ENCODE measurements at places on chromosomes 3 and 15. TPM values are rescaled to one million over a fixed set of nuclear protein-coding genes. Genes with fewer than 3 reads are reported as not detected.

Gene C2CD4B
- total RNA-seq = 2.5 TPM

Gene VWA5B2
- total RNA-seq = 0.32 TPM

Gene ALS2CL
- total RNA-seq = 3.3 TPM

Gene IL20RB
- total RNA-seq = 0.75 TPM

Gene PP2D1
- not detected for total RNA-seq

Gene MST1
- 1.7 TPM for total RNA-seq

Gene ANKUB1
- not detected for total RNA-seq

Gene WNT7A
- total RNA-seq = not detected

Gene TICRR
- under 0.01 TPM for total RNA-seq

Gene GP5
- total RNA-seq = not detected

Gene LRRC49
- 5.6 TPM for total RNA-seq

GRCh38 chr15:78938658-78939488 lies 6.0 kb downstream of the CTSH start:
- no peak for DNase-seq

- DNase-seq = no peak
These were observed 8.4 kb downstream of the ARMC8 start for GRCh38 chr3:138195481-138195880.

DNA sequence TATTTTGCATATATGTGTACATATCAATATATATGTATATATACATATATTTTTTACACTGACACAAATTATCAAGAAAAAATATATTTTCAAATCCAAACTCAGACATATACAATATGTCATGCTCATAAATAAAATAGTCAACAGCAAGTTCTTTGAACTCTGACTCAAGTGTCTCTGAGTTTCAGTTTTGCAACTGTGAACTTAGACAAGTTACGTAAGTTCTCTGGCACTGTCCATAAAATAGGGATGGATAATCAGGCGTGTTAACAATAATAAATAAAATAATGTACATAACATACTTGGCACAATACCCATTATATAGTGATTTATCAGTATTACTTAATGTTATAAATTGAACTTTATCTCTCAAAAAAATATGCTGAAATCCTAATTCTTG lies 12.1 kb upstream of the XRN1 start:
- DNase-seq = no peak

- no peak for DNase-seq
These were observed 40.6 kb upstream of the TMEM108 start for GRCh38 chr3:132997404-132998185.

DNA sequence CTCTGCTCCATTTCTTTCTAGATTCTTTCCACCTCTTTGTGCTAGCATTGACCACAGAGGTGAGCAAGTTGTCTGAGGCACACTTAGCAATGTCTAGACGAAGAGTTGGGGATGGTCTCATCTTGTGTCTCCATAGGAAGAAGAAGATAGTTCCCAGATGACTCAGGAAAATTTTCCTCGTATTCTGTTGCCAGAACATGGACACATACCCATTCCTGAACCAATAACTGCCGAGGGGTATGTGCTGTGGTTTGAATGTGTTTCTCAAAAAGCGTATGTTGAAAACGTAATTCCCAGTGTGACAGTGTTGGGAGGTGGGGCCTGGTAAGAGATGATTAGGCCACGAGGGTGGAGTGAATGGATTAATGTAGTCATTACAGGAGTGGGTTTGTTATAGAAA lies 107.5 kb upstream of the GALNT15 start:
- no peak for DNase-seq

- DNase-seq = no peak
These were observed 13.1 kb downstream of the SLC7A14 start for GRCh38 chr3:170572665-170573253.

DNA sequence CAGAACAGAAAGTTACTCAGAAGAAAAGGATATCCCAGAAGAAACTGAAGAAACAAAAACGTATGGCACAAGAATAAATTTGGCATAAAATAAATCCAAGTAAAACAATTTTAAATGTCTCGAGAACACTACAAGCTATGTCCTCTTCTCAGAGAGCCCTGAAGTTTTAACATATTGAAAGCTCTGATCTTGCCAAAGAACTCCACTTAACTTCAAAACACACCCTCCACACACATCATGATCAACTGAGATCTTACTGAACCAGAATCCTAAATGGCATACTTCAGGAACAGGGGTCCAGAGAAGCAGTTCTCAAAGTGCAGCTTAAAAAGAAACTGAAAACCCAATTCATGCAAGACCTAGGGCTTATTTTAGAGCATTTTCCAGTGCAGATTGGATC lies 194.3 kb downstream of the MAGI1 start:
- no peak for DNase-seq

- DNase-seq = no peak
These were observed 777.7 kb downstream of the GBE1 start for GRCh38 chr3:80983753-80984152.

- DNase-seq = peak; percentile 83
These were observed 30.4 kb upstream of the TRPM1 start for GRCh38 chr15:31131853-31132375.

GRCh38 chr3:25695731-25696420 lies 31.2 kb upstream of the TOP2B start:
- DNase-seq = no peak

DNA sequence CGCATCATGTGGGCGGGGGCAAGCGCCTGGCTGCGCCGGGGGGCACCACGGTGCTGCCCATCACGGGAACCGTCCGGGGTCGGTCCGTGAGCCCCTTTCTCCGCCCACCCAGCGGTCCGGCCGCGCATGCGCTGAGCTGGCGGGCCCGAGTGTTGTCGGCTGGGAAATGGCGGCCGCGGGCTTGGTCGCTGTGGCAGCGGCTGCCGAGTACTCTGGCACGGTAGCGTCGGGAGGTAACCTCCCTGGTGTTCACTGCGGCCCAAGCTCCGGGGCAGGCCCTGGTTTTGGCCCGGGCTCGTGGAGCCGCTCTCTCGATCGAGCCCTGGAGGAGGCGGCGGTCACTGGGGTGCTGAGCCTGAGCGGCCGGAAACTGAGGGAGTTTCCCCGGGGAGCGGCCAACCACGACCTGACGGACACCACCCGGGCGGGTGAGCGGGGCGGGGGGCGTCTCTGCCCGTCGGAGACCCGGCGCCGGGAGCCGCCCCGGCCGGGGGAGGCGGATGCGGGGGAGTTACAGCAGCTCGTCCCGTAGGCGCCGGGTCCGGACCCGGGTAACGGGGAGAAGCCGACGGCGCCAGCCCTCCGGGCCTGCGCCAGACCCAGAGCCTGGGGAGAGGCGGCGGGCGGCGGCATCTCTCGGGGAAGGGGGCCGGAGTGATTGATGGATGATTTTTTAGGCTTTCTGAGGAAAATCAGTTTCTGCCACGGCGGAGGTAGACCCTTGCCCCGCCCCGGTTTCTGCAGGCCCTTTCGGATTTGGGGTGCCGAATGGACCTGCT lies at the start of gene LRCH3:
Gene LRCH3 (plus strand): TSS at position 142 of the 779 bp plus-strand sequence. CDS start 25 bp downstream, at position 167.
- peak; percentile 93 for DNase-seq

DNA sequence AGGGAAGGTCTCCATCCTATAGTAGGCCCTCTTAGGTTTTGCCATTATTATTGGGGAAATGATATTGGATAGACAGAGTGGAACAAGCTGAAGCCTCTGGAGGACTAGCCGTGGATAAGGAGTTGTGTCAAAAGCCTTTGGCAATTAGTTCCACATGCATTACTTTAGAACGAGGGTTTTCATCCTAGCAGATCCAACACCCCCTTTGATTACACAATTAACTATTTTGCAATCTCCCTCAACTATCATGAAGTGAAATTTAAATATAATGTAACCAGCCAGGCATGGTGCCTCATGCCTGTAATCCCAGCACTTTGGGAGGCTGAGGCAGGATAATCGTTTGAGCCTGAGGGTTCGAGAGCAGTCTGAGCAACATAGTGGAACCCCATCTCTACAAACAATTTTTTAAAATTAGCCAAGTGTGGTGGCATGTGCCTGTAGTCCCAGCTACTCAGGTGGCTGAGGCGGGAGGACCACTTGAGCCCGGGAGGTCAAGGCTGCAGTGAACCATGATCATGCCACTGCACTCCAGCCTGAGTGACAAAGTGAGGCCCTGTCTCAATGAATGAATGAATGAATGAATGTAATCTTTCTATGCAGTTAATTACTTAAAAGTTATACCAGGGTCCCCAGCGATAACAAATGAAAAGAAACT lies 56.8 kb downstream of the PXYLP1 start:
- no peak for DNase-seq

DNA sequence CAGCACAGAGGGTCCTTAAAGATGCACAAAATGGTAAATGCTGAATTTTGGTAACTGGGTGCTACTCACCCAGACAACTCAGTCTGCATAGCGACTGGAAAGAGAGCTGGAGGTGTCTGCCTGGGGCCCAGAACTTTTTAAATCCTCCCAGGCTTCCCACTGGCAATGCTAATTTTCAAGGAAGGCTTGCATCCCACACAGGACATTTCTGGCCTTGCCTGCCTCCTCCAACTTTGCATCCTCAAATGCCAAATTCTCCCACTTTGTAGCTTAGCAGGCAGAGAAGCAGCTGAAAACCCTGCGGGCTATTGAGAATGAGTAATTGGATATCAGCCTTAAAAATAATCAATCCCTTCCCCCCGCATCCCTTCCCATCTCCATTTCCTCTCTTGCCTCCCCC lies 656.6 kb upstream of the ADAMTS9 start:
- DNase-seq = no peak

DNA sequence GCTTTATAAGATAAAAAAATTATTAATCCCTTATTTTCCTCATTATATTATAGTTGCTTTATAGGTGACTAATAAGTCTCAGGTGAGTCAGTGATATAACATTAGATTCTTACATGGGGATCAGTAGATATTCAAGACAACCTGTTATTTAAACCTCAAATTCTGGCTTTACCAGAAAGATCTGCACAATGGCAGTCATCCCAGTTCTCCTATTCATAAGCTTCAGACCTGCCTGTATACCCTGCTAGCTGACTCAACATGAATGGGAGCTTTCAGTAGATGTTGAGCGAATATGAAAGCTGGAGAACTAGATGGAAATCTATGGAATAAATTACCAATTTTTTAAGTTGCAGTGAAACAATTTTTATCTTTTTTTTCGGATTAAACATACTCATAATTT lies 20.5 kb upstream of the CCDC54 start:
- DNase-seq = no peak

DNA sequence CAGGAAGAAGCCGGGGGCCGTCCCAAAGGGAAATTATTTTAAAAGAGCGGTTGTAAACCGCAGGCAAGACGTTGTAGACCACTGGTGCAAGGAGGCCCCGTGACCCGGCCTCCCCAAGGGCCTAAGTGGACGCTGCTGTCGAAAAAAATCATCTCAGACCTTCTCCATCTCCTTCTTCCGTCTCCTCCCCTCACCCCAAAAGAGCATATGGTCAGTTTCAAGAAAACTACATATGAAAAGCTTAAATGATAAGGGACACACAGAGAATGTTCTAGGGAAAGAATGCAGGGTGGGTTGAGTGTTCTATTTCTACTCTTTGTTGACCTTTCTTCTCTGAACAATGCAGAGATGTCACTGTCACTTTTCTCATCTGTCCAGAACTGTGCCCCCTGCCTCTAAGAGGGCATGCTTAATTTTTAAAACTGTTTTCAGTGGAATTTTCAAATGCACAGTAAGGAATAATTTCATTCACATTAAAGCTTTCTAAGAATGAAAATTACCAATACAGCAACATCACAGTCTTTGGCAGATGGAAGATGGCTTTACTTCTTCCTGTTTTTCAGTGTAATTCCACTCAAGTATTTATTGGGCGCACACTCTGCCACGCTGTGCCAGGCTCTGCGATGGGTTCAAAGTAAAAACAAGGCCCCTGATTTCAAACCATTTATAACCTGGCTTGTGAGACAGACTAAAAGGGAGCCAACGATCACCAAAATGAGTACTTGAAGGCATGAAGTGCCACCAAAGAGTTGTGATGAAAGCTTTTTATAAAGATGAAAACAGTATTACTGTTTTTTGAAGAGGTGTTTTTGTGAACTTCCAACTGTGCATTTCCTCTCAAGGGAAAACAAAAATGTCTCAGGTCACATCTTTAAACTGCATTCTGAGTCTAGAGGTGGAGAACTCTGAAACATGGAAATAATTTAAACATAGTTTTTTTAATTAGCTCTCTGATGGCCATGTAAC lies 891 bp upstream of the TOP2B start:
- DNase-seq = no peak

DNA sequence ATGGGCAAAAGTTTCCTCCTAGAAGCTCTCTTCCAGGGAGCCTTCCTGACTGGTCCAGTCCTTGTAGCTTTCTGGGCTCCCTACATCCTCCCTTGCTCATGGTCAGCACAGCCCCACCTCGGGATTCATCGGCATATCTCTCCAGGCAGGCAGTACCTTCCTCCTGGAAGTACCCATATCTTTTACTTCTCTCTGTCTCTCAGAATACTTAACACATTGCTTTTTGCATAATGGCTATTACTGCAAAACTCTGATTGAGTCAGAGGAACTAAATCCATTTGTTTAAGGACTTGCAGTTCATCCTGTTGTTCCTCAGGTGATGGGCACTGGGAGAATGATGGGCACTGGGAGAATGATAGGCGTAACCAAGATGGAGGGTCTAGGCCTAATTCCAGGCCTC lies 13.8 kb upstream of the ZBTB38 start:
- no peak for DNase-seq

GRCh38 chr3:14938954-14939353 lies 8.4 kb upstream of the NR2C2 start:
- no peak for DNase-seq

- no peak for DNase-seq
These were observed 61.4 kb downstream of the UMPS start for GRCh38 chr3:124791639-124792151.

GRCh38 chr3:36891701-36892160 lies 53.1 kb downstream of the TRANK1 start:
- DNase-seq = peak; percentile 34

DNA sequence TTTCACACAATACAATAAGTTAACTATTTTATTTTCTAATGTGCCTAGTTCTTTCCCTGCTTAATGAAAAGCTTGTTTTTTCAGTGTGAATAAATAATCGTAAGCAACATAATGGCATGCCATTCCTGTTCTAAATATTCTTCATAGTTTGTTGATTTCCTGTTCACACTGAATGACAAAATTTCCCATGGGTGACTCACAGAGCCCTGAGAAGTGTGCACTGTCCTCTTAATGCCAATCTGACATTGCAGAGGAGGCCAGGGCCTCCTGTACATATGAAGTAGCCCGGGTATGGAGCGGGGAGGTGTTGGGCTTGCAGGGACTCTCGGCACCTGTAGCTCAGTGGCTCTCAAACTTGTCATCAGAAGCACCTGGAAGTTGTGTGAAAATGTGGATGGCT lies 24.3 kb downstream of the CCR3 start:
- DNase-seq = peak; percentile 77

All from esophagus muscularis mucosa (tissue), 4 donors.